ENCODE measurements at places on chromosomes 2 and 18.

DNA sequence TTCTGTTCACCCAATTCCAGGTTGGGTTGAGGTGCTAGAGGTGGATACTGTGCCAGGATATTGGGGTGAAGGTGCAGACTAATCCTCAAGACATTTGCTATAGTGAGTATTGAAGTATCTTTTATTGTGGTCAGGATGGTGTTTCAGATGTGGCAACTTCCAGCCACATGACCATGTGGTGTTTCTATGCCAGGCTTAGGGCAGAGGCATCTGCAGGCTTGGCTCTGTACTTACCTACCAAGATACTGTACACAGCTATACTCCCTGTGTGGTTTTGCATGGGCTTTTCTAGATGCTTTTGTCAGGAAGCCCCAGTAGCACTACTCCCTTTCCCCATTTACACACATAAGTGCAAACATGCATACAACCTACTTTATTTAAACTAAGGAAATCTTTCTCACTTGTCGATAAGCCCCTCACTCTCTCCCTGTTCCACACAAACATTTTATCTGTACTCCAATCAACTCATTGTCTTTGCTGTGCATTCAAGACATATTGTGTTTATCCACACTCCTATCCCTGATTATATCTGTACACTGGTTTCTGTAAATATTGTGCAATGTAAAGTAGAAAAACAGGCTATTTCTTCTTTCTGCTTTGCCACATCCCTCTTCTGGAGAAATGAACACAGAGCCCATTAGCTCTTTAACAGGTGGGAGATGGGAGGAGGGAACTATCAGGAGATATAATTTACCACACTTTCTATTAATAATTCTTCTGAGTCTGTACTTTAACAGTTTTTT, 12.3 kb downstream of the ARL6IP6 start:
- peak; percentile 21 for DNase-seq

DNA sequence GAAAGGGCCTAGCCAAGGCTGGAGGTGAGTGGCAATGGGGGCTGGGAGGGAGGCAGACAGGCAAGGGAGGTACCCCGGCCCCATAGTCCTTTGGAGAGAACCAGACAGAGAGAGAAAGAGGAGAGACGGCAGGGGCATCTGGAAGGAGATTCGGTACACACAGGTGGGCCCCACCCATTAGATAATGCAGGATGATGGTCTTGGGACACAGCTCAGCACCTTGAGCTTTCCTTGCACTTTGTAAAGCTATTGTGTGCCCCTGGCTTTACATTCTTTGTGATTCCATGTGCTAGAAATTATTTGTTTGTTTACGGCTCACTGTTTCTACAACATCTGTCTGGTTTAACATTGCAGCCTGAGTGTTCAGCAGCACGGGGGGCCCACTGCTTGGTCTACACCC, 83.1 kb downstream of the CTAGE1 start:
- DNase-seq = no peak

- no peak for DNase-seq
Observed at GRCh38 chr2:157893611-157894010, 17.5 kb upstream of the ACVR1 start.

GRCh38 chr18:30999186-30999585, 43.4 kb downstream of the DSC3 start:
- DNase-seq = no peak

- no peak for DNase-seq
Observed at GRCh38 chr18:57981308-57982028, 62.6 kb upstream of the NEDD4L start.

- no peak for DNase-seq
Observed at GRCh38 chr2:181459621-181460021, 2.4 kb downstream of the ITGA4 start.

GRCh38 chr2:100470898-100471514, 724 bp downstream of the NMS start:
- no peak for DNase-seq

DNA sequence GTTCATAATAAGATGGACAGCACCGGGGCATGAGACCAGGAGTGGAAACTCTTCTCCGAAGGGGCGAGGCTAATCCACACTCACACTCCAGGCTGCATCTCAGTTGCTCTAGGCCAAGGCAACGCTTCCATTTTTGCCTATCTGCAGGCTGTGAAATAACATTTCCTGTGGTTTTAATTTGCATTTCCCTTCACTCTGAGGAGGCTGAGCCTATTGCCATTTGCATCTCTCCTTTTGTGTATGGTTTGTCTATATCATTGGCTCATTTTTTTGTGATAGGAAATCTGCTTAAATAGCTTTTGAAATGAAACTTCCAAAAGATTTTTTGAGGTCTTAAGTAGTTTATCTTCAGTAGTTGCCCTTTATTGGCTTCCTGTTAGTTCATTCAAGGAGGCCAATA, 57.6 kb downstream of the TPGS2 start:
- no peak for DNase-seq

GRCh38 chr2:173402405-173402974, 47.8 kb downstream of the CDCA7 start:
- DNase-seq = peak; percentile 26

GRCh38 chr2:110770404-110770958, 38.1 kb downstream of the ACOXL start:
- no peak for DNase-seq

- no peak for DNase-seq
Observed at GRCh38 chr2:117828870-117829269, 14.4 kb downstream of the DDX18 start.

DNA sequence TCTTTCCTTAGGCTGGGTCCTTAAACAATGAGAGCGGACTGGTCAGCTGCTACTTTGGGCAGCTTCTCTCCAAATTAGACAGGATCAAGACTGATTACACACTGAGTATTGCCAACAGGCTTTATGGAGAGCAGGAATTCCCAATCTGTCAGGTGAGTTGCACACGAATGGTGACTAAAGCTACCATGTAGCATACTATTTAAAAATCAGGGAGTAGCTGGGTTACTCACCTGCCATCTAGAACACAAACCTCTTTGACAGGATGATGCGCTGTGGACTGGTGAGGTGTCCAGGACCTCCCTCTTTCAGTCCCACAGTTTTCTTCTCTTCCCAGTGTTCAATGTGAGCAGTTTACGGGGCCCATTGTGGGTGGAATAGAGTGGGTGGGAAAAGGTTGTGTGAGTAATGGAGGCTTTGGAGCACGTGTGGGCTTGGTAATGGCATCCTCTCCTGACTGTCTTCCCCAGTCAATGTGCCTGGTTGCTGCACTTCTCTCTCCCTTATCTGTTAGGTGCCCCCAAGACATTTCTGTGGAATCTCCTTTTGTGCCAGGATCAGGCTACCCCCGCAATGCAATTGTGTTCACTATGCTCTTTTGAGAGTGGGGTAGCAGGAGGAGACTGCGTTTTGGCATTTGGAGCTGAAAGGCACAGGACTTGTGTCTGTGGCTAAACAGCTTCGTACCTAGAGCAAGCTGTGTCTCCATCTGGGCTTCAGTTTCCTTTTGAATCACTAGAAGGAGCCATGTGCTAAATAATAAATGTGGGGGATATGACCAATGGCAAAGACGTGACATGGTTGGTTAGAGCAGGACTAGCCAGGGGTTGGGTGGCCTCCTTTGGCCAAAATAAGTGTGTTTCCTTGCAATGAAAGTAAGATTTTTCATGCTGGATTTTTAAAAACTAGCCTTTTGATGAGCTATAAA, 17.7 kb downstream of the SERPINB12 start:
- DNase-seq = no peak

DNA sequence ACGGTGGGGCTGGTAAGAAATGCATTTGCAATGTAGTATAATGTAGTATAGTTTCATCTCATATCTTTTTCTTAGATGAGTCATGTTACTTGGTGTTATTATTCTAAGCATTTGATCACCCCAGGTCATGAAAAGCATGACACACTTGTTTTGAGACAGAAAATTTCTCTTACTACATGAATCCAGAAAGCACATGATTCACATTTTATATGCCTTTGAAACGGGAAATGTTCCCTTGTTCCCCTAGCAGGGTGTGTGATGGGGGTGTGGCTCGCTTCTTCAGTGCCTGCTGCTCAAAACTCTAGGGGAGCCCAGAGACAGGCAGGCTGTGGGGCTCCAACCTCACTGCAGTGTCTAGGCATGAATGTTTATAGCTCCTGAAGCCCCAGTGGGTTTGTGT, 116.0 kb upstream of the RAB27B start:
- DNase-seq = no peak

GRCh38 chr2:161123531-161124030, 36.6 kb upstream of the TANK start:
- no peak for DNase-seq

GRCh38 chr2:216486708-216487107, 11.9 kb upstream of the RPL37A start:
- no peak for DNase-seq

GRCh38 chr2:142694282-142694681, 183.2 kb upstream of the KYNU start:
- DNase-seq = no peak

- no peak for DNase-seq
Observed at GRCh38 chr2:240637901-240638345, 12.6 kb downstream of the GPR35 start.

DNA sequence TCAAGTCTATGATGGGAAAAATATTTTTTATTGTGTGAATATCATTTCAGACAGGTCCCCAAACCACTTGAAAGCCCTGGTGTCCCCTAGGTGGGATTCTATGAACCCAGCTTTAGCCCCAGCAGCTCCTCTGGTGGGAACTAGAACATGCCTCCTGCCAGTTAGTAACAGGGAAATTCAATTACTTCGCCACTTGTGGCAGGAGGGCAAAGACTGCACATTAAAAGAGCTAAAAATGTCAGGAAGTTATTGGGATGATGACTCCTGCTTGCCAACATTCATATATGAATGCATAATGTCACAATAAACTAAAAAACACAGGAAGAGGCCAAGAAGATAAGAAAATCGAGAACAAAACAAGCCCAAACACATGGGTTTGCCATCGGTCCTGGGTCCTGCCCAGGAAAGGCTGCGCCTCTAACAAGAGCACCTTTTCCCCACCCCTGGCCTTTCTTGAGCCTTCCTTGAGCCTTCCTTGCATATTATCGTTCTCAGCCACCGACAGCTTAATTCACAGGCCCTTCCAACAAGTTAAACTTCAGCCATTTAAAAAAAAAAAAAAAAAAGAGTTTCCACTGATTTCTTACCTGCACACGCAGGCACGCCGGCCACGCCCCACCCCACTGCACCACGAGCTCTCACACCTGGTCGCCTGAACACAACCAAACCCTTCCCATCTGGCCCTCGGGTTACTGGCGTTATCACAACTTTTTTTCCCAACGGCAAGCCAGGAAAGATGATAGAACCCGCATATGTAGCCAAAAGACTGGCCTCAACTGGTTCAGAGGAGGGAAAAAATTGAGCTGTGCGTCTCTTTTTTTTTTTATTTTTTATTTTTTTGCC, 23.4 kb downstream of the BCL11A start:
- no peak for DNase-seq

GRCh38 chr2:204705243-204705932, 160.1 kb downstream of the PARD3B start:
- DNase-seq = no peak

DNA sequence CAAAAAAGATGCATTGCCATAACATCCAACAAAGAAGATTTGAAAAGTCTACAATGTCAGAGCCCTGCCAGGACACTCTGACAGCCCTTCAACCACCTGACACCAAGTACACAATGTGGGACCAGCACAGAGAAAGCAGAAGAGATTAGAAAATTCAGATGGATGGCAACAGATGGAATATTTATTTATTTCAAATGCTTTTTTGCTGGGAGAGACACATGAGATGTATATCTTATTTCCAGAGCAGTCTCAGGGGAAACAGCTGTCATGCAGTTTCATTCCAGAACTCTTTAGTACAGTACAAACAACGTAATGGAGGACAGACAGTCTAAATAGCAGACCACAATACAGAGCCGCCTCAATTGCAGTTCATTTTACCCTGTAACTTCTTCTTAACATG, 110.1 kb downstream of the MAIP1 start:
- DNase-seq = no peak

DNA sequence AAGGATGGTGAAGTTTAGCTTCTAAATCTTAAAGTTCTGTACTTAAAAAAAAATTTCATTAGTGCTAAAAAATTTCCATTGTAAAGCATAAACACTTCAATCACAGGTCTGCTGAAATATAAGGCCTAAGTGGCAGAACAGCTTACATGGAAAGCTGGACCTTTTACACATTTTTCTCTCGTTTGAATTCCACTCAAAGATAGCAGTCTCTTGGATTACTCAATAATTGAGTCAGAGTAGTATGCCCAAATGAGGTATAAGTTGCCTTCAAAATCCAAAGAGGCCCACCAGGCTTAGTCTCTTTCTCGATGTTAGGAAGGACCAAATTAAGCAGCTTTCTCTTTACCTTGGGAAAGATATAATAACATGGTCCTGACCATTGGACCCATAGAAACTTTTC, 220.4 kb upstream of the CWC22 start:
- DNase-seq = no peak

GRCh38 chr18:34971313-34971712, 69.9 kb upstream of the MAPRE2 start:
- no peak for DNase-seq

GRCh38 chr2:43230951-43231827, 4.8 kb upstream of the ZFP36L2 start:
- DNase-seq = no peak

DNA sequence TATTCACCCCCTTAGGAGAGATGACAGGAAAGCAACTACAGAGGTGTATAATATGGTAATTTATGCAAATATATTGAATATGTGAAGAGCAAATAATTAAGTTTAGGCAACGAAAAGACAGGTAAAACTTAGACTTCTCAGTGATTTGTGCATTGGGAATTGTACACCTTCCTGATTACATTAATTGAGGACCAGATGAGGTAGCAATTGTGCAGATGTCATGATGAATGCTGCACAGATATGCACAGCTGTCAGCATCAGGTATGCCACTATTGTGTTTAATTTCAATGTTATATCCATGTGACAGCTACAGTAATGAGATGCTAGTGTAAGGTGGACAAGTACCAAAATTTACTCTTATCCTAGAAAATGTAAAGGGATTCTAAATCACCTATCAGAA, 267.2 kb upstream of the FSIP2 start:
- no peak for DNase-seq

DNA sequence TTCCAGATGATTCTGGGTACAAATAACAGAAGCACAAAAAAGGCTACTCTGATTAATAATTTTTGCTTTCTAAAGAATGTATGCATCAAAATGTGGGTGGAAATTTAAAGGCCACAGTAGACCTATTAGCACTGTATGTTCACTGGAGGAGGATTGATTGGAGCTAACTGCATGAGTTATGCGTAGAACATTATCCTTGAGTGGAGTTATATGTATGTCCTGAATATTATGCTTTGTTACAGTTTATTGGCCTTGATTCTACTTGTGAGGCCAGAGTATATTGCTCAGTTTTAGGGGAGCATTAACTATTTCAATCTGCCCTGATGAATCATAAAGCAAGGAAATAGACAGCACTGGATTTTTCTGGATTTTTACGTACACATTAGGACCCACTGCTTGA, 87.9 kb downstream of the CDCA7 start:
- DNase-seq = no peak

DNA sequence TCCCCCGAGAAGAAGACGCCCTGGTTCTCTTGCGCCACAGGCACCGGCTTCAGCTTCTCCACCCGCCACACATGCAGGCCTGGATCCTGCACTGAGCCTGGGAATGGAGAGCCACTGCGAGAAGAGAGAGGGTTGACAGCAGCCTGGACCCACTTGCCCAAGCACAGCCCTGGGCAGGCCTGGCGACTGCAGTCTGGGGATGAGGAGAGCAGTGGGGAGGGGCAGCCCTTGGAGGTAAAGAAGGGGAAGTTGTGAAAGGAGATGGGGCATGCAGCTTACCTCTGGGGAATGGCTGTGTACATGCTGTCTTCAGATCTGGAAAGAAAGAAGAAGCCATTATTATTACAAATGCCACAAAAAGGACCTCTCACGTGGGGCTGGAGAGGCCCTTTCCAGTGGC, 8.3 kb downstream of the CAPG start:
- no peak for DNase-seq
